Epithelial cell of proximal tubule (primary cell): ENCODE measurements at places on chromosomes 12 and 14.

DNA sequence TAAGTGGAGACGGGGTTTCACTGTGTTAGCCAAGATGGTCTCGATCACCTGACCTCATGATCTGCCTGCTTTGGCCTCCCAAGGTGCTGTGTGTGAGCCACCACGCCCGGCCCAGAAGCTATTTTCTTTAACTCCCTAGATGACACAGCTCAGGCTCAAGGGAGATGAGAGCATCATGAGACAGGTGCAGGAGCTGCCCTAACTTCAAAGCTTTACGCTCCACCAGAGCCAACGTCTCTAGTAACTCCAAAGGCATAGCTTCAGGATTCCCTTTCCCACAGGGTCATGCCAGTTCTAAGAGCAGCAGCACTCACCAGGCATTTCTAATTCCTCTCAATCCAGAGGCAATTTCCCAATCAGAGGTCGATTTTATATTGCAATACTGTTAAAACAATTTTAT, 21.0 kb downstream of the NDUFA12 start:
- no peak for DNase-seq

- DNase-seq = no peak
Observed at GRCh38 chr12:107493135-107493494, 192.5 kb upstream of the PWP1 start.

GRCh38 chr12:124224535-124225110, 70.3 kb upstream of the RFLNA start:
- no peak for DNase-seq

- DNase-seq = no peak
Observed at GRCh38 chr14:90905531-90905930, 89.3 kb upstream of the TTC7B start.

- DNase-seq = no peak
Observed at GRCh38 chr14:105911006-105911847, 384.8 kb downstream of the TMEM121 start.

DNA sequence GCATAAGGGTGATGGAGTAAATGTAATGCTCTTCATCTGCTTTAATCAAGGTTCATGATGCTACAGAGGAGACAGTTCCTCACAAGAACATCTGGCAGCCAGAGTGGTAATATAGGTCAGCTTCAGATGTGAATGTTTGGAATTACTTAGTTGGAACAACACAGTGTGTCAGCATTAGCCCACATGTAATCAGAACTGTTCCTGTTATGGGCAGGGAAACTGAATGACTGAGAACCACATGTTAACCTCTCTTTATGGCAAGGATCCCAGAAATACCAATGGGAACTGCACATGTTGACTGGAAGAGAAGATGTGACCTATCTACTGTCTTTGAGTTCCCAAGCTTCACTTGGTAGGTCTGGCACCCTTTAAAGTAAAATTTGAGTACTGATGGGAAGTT, 390.1 kb upstream of the PDE3A start:
- peak; percentile 87 for DNase-seq

DNA sequence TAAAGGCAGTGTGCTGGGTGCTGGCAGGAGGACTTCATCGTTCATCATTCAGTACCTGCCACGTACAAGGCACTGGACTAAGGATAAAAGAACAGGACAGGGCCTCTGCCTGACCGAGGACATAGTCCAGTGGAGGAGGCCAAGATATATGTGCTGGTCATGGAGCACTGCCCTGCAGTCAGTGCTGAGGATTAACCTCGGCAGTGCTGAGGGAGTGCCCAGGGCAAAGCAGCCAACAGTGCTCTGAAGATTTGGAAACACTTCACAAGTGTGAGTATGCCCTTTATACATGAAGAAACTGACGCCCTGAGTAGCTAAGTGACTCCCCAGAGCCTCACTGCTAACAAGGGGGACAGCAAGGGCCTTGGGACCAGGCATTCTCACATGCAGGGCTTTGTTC, 71.4 kb upstream of the RFX4 start:
- DNase-seq = no peak

DNA sequence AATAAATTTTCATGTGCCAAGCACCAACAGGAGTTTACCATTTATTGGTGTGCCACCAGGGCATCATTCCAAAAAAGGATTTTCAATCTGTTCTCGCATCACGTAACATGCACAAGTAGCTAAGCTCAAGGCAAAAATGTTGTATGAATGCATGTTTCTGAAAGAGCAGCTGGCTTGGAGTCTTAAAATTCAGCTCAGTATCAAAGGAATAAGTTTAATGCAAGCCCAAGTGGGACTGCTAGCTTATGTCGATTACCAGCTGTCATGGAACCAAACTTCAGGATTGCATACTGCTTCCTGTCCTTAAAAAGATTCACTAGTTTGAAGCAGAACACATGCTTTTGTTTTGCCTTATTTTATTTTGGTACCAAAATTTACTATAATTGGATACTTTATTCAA, 437.0 kb downstream of the FSCB start:
- no peak for DNase-seq

DNA sequence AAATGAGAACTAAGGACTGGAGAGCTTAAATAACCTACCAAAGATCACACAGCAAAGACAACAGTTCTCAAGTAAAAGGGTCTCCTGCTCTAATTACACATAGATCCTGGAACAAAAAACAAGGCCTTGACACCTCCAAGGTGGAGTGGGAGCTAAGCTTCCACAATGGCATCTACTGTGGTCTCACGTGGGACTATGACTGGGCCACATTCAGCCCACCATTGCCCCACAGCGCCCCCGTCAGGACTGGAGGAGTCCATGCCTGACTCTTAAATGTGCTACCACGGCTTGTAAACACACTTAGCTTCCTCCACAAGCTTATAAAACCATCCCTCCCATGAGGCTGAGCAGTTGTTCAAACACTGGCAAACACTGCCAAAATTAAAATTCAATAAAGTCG, 88.5 kb downstream of the GCH1 start:
- no peak for DNase-seq

- no peak for DNase-seq
Observed at GRCh38 chr12:83904175-83904574, 1008.4 kb downstream of the SLC6A15 start.

DNA sequence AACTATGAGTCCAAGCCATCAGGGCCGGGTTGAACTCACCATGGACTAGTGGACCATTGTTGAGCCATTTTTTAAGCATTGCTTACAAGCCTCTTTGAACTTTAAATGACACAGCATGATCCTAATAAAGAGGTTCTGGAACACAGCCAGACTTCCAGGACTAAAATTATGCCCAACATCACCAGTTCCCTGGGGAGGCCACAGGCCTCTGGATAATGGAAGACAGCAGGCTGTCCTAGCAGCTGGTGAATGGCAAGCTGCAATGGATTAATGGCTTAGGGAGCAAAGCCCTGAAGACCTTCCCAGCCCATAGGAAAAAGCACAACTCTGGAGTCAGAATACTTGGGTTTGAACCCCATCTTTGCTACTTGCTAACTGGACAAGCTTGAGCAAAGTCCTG, 71.3 kb downstream of the FLRT2 start:
- DNase-seq = no peak

DNA sequence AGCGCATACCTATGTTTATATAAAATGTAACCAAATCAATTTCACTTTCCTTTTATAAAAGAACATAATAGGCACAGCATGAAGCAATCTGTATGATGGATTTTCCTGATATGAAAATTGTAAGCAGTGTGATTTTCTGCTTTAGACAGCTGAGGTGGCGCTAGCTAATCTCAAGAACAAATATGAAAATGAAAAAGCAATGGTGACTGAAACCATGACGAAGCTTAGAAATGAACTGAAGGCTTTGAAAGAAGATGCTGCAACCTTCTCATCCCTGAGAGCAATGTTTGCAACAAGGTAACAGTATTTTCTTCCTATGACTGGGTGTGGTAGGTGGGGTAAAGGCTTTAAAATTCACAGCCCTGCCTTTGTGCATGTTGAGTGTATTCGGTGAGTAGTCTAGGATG, 65.0 kb upstream of the FGD4 start:
- no peak for DNase-seq

GRCh38 chr14:40402957-40403356, 970.7 kb upstream of the FBXO33 start:
- no peak for DNase-seq
